Activated effector memory CD4-positive, alpha-beta T cell treated with Interleukin-2 at 50 U/mL for 16 hours (primary cell): ENCODE measurements at places on chromosomes 16 and 17.

GRCh38 chr16:74186561-74186971, 110.0 kb upstream of the PSMD7 start:
- DNase-seq: no peak

DNA sequence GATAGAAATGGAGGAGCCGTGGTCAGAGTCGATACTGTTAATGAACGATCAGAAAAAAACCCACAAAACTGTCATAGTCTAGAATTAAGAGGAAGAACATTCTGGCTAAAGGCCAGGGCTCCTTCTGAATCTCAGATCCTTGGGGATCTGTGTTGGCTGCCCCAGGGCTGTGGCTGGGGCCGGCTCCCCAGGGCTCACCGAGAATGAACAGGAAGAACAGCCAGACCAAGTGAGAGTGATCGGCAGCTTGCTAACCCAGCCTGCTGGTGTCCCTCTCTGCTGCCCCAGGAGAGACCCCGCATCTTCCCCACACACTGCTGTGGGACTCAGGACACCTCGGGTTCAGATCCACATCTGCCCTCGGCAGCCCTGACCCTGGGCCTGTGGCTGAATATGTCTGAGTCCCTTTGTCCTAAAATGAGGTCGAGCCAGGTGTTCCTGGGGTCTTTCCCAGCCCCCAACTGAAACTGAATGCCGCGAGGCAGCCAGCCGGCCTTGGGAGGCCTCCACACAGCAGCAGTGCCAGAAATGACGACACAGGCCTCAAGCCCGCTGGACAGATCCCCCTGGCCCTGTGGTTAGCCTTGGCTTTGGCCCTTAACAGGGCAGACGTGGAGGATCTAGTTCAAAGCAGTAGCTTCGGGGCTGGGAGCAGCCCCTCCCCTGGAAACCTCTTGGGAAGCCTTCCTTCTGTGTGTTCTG, 23.9 kb upstream of the CLEC18A start:
- no peak for DNase-seq

DNA sequence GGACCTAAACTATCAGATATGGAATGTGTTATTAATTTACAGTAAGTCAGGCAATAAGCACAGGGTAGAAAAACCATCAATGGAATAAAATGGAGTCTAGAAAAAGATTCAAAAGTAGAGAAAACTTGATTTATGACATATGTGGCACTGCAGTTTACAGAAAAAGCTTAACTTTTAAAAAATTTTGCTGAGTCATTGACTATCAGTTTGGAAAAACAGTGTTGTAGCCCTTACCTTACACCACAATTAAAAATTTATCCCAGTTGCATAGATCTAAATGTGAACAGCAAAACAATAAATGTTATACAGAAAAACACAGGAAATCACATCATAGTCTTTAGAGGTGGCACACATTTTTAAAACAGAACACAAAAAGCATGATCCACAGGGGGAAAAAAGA, 108.5 kb downstream of the USP22 start:
- DNase-seq: no peak

- DNase-seq: no peak
Measured at GRCh38 chr16:49330562-49331201, 42.9 kb upstream of the C16orf78 start.

DNA sequence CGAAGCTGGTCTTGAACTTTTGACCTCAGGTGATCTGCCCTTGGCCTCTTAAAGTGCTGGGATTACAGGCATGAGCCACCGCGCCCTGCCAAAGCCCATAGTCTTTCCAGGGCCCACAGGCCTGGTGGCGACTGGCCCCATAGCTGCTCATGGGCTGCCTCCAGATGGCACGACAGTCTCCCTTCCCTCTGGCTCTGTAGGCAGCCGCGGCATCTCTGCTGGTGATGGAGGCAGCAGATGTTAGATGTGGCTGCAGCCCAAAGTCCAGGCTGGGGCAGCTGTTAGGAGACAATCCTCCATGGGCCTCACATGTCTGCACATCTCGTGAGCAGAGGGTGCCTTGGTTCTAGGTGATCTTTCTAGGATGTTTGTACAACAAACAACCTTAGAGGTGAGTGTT, 69.7 kb upstream of the DNAJA2 start:
- DNase-seq: no peak

DNA sequence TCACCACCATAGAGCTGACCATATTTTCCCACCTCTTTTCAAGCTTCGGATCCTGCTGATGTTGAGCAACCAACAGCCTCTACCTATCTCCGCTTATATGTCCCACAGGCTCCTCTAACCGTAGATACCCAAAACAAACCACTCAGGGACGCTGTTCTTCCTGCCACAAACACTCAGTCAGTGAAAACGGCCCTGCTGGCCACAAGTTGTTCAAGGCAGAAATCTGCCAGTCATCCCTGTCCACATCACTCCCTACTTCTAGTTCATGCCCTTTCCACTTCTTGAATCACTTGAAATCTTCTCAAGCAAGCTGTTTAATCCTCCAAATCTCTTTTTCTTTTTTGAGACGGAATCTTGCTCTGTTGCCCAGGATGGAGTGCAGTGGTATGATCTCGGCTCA, 7.9 kb downstream of the RABEP2 start:
- DNase-seq: no peak

- no peak for DNase-seq
Measured at GRCh38 chr16:30413112-30413806, 5.9 kb downstream of the ZNF771 start.
